Activated naive CD8-positive, alpha-beta T cell treated with anti-CD3 and anti-CD28 coated beads, Interleukin-2, amount 10 ng/mL, durations not matched to agents 7 days and 5 days (primary cell): ENCODE measurements at places on chromosomes 3 and 15. TPM values are rescaled to one million over a fixed set of nuclear protein-coding genes. Genes with fewer than 3 reads are reported as not detected.

The LIPC gene
- 7.4 TPM for total RNA-seq

The LMAN1L gene
- total RNA-seq = 0.36 TPM

The AMIGO3 gene
- 0.61 TPM for total RNA-seq

The FMN1 gene
- 0.08 TPM for total RNA-seq

The PRRT3 gene
- total RNA-seq = 5.3 TPM

The FRMD5 gene
- 0.26 TPM for total RNA-seq

The STRA6 gene
- not detected for total RNA-seq

DNA sequence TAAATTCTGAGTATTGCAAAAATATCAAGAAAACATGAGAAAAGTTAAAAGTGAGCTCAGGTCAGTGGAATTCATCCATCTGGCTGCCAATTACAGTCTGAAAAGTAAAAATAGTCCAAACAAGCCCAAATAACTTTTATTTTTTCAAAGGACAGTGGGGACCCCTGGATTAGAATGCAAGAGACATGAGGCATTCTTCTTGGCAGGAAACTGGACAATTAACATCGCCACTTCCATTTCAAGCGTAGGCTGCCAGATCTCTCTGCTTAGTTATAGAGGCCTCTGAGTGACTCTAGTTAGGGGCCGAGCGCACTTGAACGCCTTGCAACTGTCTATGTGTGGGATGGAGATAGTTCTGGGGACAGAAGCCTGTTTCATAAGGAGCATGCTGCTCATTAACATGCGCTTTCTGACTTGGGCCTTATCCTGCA is 189.1 kb downstream of the GHSR start:
- H3K27me3 ChIP-seq = no peaks in the 10 kb centered on the region
- H3K36me3 ChIP-seq = peaks cover 8% of the 10 kb centered on the region
- no peak for DNase-seq
- H3K27ac ChIP-seq = no peak overlapping the region
- H3K4me1 ChIP-seq = peaks cover 3% of the 10 kb centered on the region
- no peak overlapping the region for H3K4me3 ChIP-seq

DNA sequence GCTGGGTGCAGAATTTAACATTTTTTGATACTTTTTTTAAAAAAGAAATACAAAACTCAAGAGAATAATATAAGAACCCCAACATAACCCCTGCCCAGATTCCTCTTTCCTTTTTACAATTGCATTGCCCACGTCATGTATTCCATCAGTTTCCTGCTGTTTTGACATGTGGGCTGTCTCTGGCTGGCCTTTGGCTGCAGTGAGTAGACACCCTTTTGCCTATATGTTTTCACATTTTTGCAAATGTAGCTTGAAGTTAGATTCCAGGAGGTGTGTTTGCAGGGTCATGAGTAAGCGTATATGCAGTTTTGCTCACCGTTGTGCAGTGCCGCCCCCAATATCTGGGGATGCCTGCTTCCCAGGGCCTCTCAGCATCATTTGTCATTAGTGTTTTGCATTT is 28.0 kb upstream of the ATP10A start:
- peaks cover 13% of the 10 kb centered on the region for H3K27me3 ChIP-seq
- H3K36me3 ChIP-seq = no peaks in the 10 kb centered on the region
- H3K4me1 ChIP-seq = peaks cover 6% of the 10 kb centered on the region
- no peak overlapping the region for H3K4me3 ChIP-seq
- DNase-seq = no peak
- H3K27ac ChIP-seq = no peak overlapping the region

GRCh38 chr3:108171106-108171505 is 51.1 kb downstream of the IFT57 start:
- peaks cover 15% of the 10 kb centered on the region for H3K4me1 ChIP-seq
- no peaks in the 10 kb centered on the region for H3K27me3 ChIP-seq
- no peak overlapping the region for H3K27ac ChIP-seq
- H3K36me3 ChIP-seq = peaks cover 24% of the 10 kb centered on the region
- no peak for DNase-seq

DNA sequence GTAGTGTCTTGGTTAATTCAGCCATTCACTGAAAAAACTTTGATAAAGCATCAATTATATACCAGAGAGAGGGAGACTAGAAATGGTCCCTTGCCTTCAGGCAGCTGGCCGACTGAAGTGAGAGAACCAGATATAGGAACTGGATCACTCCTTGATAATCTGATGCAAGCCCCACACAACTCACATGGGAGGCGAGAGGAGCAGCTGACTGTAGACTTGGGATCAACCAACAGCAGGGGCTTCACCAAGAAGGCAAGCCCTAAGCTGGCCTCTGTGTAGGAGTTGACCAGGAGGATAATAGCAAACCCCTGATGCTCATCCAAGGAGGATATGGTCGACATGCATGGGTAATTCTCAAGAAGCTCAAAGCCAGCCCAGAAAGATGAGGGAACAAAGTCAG is 133.1 kb downstream of the SRGAP3 start:
- no peaks in the 10 kb centered on the region for H3K36me3 ChIP-seq
- peaks cover 5% of the 10 kb centered on the region for H3K4me1 ChIP-seq
- no peak overlapping the region for H3K27ac ChIP-seq
- H3K4me3 ChIP-seq = no peak overlapping the region
- peaks cover 4% of the 10 kb centered on the region for H3K27me3 ChIP-seq

- no peaks in the 10 kb centered on the region for H3K27me3 ChIP-seq
- no peak overlapping the region for H3K4me3 ChIP-seq
- no peaks in the 10 kb centered on the region for H3K4me1 ChIP-seq
These were observed 342.9 kb downstream of the IL20RB start for GRCh38 chr3:137300703-137301102.

DNA sequence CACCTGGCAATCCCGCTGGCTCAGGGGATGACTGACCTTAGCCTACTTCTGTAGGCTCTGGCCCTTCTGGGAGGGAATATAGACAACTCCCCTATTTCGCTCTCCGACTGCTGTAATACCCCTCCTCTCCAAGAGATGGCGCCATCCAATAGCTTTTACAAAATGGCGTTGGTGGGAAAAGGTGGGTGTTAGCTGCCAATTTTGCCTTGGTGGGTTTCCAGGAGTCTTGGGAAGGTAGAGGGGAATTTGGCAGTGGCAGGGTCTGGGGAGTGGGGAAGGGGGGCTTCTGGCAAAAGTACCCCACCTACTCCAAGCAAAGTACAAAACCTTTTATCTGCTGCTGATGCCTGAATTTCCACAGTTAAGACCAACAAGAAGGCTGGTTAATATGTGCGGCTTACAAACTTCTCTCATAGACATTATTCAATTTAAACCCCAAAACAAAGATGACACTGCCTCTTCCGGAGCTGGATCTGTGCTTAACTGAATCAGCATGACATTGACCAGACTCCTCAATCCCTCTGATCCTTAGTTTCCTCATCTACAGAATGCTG is 62.1 kb downstream of the RASGRF1 start:
- H3K4me1 ChIP-seq = no peaks in the 10 kb centered on the region
- no peak overlapping the region for H3K4me3 ChIP-seq
- H3K27me3 ChIP-seq = peaks cover 6% of the 10 kb centered on the region
- no peak overlapping the region for H3K27ac ChIP-seq
- H3K36me3 ChIP-seq = no peaks in the 10 kb centered on the region
- DNase-seq = no peak

- H3K4me1 ChIP-seq = peaks cover 23% of the 10 kb centered on the region
- no peak overlapping the region for H3K27ac ChIP-seq
- no peak for DNase-seq
- H3K36me3 ChIP-seq = peaks cover 37% of the 10 kb centered on the region
- H3K4me3 ChIP-seq = no peak overlapping the region
These were observed 114.5 kb upstream of the ZBED2 start for GRCh38 chr3:111709645-111710044.

- peaks cover 10% of the 10 kb centered on the region for H3K4me1 ChIP-seq
- no peak overlapping the region for H3K4me3 ChIP-seq
- H3K27me3 ChIP-seq = peaks cover 5% of the 10 kb centered on the region
These were observed 32.3 kb upstream of the MAP3K13 start for GRCh38 chr3:185330644-185331043.

GRCh38 chr15:26983822-26984221 is 12.8 kb downstream of the GABRG3 start:
- no peaks in the 10 kb centered on the region for H3K27me3 ChIP-seq
- H3K27ac ChIP-seq = no peak overlapping the region
- no peaks in the 10 kb centered on the region for H3K4me1 ChIP-seq
- no peak overlapping the region for H3K4me3 ChIP-seq
- H3K36me3 ChIP-seq = no peaks in the 10 kb centered on the region

GRCh38 chr3:197392961-197393360 is 94.5 kb upstream of the DLG1 start:
- no peak overlapping the region for H3K27ac ChIP-seq
- H3K27me3 ChIP-seq = peaks cover 5% of the 10 kb centered on the region
- H3K4me1 ChIP-seq = no peaks in the 10 kb centered on the region
- no peaks in the 10 kb centered on the region for H3K36me3 ChIP-seq
